ENCODE measurements at places on chromosomes 1 and 21.

DNA sequence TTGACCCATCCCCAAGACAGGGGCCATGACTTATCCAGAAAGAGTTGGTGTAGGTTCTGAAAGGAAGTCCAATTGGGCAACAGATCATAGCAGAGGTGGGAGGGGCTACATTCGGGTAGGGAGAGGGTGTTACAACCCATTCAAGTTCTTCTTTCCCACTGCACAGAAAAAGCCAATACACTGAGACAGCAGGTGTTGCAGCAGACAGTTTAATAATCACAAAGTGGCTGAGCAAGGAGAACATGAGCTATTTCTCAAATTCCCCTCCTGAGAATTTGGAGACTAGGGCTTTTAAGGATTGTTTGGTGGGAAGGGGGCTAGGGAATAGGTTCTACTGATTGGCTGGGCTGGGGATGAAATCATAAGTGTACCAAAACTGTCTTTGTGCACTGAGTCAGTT, 328.4 kb upstream of the POU3F1 start:
- DNase-seq = no peak

GRCh38 chr1:205344066-205344928, 12.4 kb downstream of the KLHDC8A start:
- peak; percentile 21 for DNase-seq

- no peak for DNase-seq
Measured at GRCh38 chr1:173445164-173445563, 32.0 kb upstream of the PRDX6 start.

GRCh38 chr1:223129229-223129901, 13.7 kb downstream of the TLR5 start:
- DNase-seq = peak; percentile 46

DNA sequence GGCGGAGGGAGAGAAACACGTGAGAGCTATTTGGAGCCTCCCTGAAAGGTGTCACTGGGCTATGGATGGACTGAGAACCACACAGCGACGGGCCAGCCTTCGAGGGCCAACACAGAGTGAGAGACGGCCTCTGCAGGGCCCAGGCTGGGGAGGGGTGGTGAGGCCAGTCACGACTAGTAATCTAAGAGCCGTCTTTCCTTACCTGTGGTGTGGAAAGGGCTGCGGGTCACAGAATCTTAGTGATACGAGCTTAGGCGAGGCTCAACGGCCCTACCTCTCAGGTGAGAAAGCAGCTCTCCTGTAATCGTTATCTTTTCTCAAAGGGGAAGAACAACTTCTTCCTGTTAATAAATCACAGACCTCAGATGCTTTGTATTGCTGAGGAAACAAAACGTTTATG, 33.4 kb upstream of the COX20 start:
- no peak for DNase-seq

- no peak for DNase-seq
Measured at GRCh38 chr1:48069662-48070395, 72.6 kb upstream of the TRABD2B start.

DNA sequence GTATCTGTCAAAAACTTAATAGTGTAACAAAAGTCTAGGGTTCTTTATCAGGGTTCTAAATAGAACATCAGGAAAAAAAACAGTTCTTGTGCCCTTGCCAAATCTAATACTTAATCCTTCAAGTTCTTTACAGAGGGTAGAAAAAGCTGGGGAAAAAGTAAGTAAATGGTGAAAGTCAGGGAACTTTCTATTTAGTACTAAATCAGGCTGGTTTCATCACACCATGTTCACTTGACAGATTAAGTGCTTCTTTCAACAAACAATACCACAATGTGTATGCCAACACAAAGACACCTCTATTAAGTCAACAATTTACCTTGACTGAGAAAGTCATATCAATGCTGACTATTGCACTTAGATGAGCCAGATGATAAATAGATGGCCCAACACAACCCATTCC, 9.7 kb downstream of the DBT start:
- DNase-seq = no peak

DNA sequence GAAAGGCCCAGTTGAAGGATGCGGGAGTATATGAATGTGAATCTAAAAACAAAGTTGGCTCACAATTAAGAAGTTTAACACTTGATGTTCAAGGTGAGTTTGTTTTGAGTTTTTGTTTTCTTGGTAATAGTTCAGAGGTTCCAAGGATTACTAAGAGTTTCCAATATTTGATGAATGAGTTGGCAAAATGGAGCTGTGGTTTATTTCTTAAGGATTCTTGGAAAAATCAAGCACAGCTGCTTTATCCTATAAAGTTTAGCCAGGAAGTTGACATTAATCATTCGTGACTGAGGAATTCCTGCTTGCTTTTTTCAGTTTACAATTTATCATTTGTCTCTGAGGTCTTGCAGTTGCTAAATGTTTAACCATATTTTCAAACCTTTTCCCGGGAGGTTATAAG, 15.1 kb downstream of the VCAM1 start:
- DNase-seq = no peak

- DNase-seq = no peak
Measured at GRCh38 chr1:19439464-19440171, 45.7 kb downstream of the CAPZB start.

- DNase-seq = no peak
Measured at GRCh38 chr1:41476807-41477361, 7.6 kb downstream of the EDN2 start.
